ENCODE measurements at places on chromosomes 2 and 18. TPM values are rescaled to one million over a fixed set of nuclear protein-coding genes. Genes with fewer than 3 reads are reported as not detected.

The LRATD1 gene
- 29.8 TPM for total RNA-seq

GRCh38 chr18:24674605-24675004, 214.2 kb downstream of the HRH4 start:
- DNase-seq: no peak

DNA sequence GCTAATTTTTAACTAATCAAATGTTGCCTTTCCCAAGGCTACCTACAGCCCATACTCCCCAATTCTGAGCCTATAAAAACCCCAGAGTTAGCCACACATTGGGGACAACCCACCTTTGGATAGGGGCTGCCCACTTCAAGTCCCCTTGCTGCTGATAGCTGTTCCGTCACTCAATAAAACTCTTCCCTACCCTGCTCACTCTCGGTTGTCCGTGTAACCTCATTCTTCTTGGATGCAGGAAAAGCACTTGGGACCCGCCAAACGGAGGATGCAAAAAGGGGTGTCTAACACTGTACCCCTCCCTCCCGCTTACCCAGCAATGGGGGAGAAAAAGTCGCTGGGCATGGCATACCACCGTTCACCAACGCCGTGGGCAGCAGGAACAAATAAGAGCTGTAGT, 12.2 kb downstream of the IWS1 start:
- DNase-seq: no peak

The DNAH6 gene
- 4.9 TPM for total RNA-seq

- DNase-seq: no peak
These were observed 151.6 kb upstream of the ZNF236 start for GRCh38 chr18:76670564-76671288.

DNA sequence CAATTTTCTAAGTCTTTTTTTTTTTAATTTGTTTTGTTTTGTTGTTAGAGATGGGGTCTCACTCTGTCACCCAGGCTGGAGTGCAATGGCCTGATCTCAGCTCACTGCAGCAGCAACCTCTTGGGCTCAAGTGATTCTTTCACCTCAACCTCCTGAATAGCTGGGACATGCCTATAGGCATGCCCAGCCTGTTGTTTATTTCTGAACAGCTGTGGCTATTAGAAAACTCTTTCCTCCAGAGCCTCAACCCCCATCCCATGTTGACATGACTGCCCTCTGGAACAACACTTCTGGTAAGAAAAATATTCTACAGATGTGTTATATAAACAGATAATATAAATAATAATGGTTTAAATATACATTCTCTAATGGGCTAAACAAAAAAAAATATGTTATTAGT, 44.4 kb upstream of the TWSG1 start:
- no peak for DNase-seq

DNA sequence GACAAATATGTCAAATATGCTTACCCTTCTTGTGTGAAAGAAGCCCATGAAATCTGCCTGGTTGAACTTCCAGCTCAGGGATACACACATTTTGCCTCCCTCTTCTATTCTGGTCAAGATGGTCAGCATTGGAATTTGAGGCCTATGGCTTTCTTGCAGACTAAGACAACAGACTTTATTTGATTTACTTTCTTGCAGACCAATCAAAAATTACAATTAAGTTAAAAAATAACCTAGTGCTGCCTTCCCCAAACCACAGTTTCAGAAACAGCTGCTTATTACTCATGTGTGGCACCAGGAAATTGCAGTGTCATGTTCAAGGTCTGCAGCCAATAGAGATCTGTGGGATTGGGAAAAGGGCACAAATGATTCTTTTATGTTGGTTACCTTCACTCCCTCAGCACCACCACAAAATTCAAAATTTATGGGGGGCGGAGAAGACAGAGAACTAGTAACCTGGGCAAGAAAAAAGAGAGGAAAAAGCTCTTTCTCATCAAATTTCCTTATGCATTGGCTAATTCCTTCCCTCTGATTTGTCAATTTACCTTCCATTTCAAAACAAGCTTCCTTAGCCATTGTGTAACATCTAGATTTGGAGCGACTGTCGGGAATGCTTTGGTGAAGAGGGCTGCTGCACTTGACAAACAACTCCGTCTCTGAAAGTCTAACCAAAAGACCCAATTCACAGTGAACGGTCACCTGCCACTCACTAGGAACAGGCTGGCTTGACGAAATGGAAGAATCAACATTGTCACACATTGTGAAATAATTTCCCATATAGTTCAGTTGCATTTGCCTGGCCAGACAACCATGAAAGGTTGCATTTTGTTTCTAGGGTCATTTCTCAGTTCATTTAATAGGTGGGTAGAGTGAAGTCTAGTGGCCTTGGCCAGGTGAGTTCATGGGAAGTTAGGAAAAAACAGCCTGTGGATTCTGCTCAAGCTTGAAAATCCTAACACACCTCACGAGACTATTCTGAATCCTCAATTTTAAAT, 100.4 kb upstream of the FZD5 start:
- no peak for DNase-seq

Data from frontal cortex (tissue), 4 donors.